ENCODE measurements at places on chromosomes 5 and 9. TPM values are rescaled to one million over a fixed set of nuclear protein-coding genes. Genes with fewer than 3 reads are reported as not detected.

Gene PRUNE2
- 0.50 TPM for total RNA-seq

Gene FREM1
- not detected for total RNA-seq

Gene ZFP2
- total RNA-seq = 0.33 TPM

Gene LOX
- 0.05 TPM for total RNA-seq

Gene KLHL3
- total RNA-seq = 2.2 TPM

Gene FBP2
- total RNA-seq = not detected
